ENCODE measurements at places on chromosomes 1 and 21. TPM values are rescaled to one million over a fixed set of nuclear protein-coding genes. Genes with fewer than 3 reads are reported as not detected.

DNA sequence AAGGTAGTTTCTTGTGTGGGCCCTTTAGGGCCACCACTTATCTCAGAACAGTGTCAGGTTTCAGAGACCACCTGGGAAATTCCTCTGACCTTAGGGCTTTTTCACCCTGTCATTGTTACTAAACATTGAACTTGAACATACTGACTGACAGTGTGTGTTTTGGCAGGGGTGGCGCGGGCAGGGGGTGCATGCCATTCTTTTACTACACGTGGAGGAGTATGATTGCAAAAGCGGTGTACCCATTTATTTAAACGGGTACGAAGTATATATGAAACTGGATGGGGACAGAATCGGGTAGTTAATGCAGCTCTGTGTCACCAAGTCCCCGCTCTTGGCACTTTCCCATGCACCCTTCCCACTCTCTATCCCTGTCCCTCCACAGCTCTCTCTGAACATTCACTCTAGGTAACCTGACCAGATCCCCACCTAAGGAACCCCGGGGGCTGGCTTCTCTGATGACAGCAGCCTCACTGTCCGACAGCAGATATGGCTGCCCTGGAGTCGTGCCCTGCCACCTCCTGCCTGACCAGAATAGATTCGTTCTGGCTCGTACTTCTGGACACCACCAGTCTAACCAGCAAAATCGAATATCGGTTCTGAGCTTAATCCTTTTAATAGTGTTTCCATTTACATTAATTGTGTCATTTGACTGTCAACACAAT lies 51.3 kb downstream of the NFASC start:
- H3K27ac ChIP-seq = peak overlapping the region; percentile 24
- DNase-seq = no peak
- H3K27me3 ChIP-seq = no peaks in the 10 kb centered on the region
- H3K4me3 ChIP-seq = no peak overlapping the region

- H3K36me3 ChIP-seq = no peaks in the 10 kb centered on the region
- H3K27me3 ChIP-seq = no peaks in the 10 kb centered on the region
- H3K27ac ChIP-seq = peak overlapping the region; percentile 72
- no peak overlapping the region for H3K4me3 ChIP-seq
Observed at GRCh38 chr1:55037733-55038551, 1.4 kb upstream of the PCSK9 start.

The CD5L gene
- total RNA-seq = not detected

The OLFM3 gene
- not detected for total RNA-seq

The CD48 gene
- total RNA-seq = not detected

DNA sequence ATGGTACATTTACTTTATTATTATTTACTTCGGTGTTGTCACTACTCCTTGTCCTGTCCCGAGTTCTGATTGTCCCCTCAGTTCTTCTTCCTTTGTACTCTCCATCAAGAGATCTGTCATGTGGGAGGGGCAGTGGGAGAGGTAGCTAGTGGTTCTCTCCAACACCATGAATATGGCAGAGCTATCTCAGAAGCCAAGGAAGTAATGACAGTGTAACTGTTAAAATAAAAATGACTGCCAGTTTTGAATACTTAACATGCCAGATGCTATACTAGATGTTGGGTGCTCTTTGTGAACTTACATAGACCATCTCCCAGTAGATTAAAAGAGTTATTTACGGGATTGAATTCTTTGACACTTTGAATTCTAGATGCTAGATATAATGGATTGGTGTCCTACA lies 28.6 kb downstream of the IVNS1ABP start:
- H3K4me3 ChIP-seq = no peak overlapping the region
- no peaks in the 10 kb centered on the region for H3K36me3 ChIP-seq
- H3K27me3 ChIP-seq = no peaks in the 10 kb centered on the region

GRCh38 chr1:29961293-29962059 lies 725.2 kb downstream of the PTPRU start:
- H3K27me3 ChIP-seq = no peaks in the 10 kb centered on the region
- no peaks in the 10 kb centered on the region for H3K4me1 ChIP-seq
- no peak overlapping the region for H3K4me3 ChIP-seq
- no peak for DNase-seq

DNA sequence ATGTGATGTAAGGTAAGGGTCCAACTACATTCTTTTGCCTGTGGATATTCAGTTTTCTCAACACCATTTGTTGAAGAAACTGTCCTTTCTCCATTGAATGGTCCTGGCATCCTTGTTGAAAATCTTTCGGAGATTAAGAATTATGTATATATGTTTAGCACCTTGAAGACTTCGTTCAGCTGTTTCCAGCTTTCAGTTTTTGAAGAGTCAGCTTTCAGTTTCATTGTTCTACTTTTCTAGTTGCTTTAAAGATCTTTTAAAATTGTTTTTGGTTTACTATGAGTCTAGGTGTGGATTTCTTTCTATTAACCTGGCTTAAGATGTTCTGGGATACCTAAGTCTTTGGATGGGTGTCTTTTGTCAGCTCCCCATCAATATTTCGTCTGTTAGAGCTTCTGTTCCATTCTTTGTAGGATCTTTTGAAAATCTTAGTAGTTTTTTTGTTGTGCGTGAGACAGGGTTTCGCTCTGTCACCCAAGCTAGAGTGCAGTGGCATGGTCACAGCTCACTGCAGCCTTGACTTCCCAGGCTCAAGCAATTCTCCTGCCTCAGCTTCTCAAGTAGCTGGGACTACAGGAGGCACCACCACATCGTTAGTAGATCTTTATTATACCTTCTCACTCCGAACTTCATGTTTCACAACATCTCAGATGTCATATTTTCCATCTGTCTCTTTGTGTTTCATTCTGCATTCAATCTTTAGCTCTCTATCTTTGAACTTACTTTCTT lies 353.5 kb upstream of the B3GALT2 start:
- H3K27ac ChIP-seq = no peak overlapping the region
- no peaks in the 10 kb centered on the region for H3K36me3 ChIP-seq
- H3K27me3 ChIP-seq = no peaks in the 10 kb centered on the region
- H3K4me3 ChIP-seq = no peak overlapping the region
- no peak for DNase-seq
- peaks cover 3% of the 10 kb centered on the region for H3K4me1 ChIP-seq

The SNRPE gene
- total RNA-seq = 264 TPM

The PKLR gene
- total RNA-seq = not detected

DNA sequence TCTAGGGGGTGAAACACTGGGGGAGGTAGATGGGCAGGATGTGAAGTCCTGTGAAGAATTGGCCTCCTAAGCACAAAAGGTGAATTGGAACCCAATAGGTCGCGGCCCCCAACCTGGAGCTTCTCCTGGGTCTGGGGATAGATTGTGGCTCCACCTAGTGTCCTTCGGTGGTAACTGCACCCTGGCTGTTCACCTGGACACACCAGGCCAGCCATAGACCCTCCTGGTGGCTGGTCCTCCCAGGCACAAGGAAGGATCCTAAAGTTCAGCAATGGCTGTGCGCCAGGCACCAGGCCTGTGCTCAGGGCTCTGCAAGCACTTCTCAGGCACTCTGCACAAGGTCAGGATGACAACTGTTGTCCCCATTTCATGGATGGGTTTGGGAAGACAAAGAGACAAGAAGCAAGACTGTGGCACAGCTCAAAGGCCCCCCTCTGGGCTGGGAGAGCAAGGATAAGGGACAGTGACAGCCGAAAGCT lies 13.5 kb downstream of the ESPN start:
- H3K4me3 ChIP-seq = no peak overlapping the region
- H3K27me3 ChIP-seq = no peaks in the 10 kb centered on the region

The HPCA gene
- total RNA-seq = 0.53 TPM

DNA sequence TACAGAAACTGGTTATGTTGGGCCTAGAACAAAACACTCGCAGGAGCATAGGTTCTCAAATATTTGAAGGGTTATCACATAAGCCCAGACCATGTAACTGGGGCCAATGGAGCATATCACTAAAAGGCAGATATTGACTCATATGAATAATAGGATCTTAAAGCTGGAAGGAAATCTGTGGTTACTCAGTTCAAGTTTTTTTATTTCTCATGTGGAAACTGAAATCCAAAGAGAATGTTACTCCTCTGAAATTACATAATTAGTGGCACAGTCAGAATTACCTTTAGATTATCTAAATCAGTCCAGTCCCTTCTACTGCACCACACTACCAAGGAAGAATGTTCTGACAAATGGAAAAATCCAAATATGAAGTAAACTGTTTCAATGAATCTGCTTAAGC lies 12.0 kb downstream of the SLAMF8 start:
- no peak overlapping the region for H3K4me3 ChIP-seq
- H3K27ac ChIP-seq = no peak overlapping the region
- DNase-seq = no peak
- H3K4me1 ChIP-seq = no peaks in the 10 kb centered on the region
- no peaks in the 10 kb centered on the region for H3K27me3 ChIP-seq

DNA sequence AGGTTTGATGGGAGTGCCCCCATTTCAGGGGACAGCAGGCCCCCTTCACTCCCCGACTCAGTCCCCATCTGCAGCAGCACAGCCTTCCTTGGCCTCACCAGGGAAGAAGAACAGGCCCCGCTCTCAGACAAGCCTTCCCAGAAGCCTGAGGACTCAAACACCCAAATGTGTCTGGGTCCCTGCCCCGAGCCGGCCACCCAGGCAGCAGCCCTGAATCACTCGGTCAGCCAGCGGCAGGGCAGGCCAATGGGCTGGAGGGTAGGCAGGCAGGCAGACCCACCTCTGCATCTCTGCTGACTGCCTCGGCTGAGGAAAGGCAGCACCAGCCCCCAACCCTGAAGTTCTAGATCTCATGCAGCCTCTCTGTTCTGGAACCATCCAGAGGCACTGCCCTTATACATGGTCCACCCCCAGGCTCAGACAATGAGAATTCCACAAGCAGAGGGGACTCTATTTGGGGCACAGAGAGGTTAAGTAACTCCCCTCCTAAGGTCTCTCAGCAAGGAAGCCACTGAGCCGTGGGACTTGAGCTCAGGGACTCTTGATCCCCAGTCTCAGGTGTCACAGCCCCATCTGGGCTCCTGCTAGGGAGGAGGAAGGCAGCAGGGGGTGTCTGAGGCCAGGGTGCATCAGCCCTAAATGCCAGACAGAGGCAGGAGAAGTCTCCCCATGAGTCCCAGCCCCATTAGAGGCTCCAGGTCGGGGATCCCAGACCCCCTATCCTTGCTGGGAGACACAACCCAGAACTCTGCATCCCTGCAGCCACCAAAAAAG lies 33.2 kb upstream of the RUNX3 start:
- no peaks in the 10 kb centered on the region for H3K36me3 ChIP-seq
- no peak overlapping the region for H3K4me3 ChIP-seq
- H3K4me1 ChIP-seq = no peaks in the 10 kb centered on the region
- DNase-seq = no peak
- H3K27ac ChIP-seq = no peak overlapping the region

- peak overlapping the region; percentile 49 for H3K27ac ChIP-seq
- DNase-seq = no peak
- H3K4me1 ChIP-seq = peaks cover 22% of the 10 kb centered on the region
- H3K4me3 ChIP-seq = no peak overlapping the region
Observed at GRCh38 chr1:18945401-18945849, 11.1 kb downstream of the IFFO2 start.

- H3K4me1 ChIP-seq = no peaks in the 10 kb centered on the region
- no peak for DNase-seq
- no peak overlapping the region for H3K4me3 ChIP-seq
- no peaks in the 10 kb centered on the region for H3K36me3 ChIP-seq
- no peak overlapping the region for H3K27ac ChIP-seq
Observed at GRCh38 chr1:9376430-9376829, 83.7 kb downstream of the SPSB1 start.

GRCh38 chr21:42239973-42240372 lies 21.0 kb downstream of the ABCG1 start:
- no peaks in the 10 kb centered on the region for H3K27me3 ChIP-seq
- no peaks in the 10 kb centered on the region for H3K36me3 ChIP-seq
- DNase-seq = no peak
- no peak overlapping the region for H3K4me3 ChIP-seq

DNA sequence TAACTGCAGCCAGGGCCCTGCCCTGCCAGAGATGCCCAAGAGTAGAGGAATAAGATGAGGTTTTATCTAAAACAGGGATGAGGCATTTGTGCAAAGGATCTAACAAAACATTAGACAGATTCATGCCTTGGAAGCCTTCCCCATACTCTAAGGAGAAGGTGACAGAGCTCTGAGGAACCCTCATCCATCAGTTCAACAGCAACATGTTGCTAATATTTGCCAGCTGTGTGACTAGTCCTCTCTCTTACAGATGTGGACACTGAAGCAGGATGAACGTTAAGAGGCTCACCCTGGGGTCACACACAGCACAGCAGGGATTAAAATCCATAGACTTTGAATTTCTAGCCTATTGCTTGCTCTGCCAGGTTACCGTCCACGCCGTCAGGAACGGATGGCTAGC lies 99.0 kb downstream of the ZBTB18 start:
- no peaks in the 10 kb centered on the region for H3K36me3 ChIP-seq
- no peak overlapping the region for H3K27ac ChIP-seq
- no peak for DNase-seq
- H3K4me3 ChIP-seq = no peak overlapping the region
- no peaks in the 10 kb centered on the region for H3K27me3 ChIP-seq
- no peaks in the 10 kb centered on the region for H3K4me1 ChIP-seq

GRCh38 chr21:42707207-42707830 lies 53.9 kb downstream of the PDE9A start:
- no peak for DNase-seq
- H3K27ac ChIP-seq = no peak overlapping the region
- H3K36me3 ChIP-seq = no peaks in the 10 kb centered on the region
- H3K4me3 ChIP-seq = no peak overlapping the region
- no peaks in the 10 kb centered on the region for H3K27me3 ChIP-seq
- no peaks in the 10 kb centered on the region for H3K4me1 ChIP-seq

GRCh38 chr1:58576325-58576726 lies 726 bp downstream of the TACSTD2 start:
- H3K4me1 ChIP-seq = peaks cover 7% of the 10 kb centered on the region
- H3K36me3 ChIP-seq = no peaks in the 10 kb centered on the region
- peak; percentile 41 for DNase-seq

DNA sequence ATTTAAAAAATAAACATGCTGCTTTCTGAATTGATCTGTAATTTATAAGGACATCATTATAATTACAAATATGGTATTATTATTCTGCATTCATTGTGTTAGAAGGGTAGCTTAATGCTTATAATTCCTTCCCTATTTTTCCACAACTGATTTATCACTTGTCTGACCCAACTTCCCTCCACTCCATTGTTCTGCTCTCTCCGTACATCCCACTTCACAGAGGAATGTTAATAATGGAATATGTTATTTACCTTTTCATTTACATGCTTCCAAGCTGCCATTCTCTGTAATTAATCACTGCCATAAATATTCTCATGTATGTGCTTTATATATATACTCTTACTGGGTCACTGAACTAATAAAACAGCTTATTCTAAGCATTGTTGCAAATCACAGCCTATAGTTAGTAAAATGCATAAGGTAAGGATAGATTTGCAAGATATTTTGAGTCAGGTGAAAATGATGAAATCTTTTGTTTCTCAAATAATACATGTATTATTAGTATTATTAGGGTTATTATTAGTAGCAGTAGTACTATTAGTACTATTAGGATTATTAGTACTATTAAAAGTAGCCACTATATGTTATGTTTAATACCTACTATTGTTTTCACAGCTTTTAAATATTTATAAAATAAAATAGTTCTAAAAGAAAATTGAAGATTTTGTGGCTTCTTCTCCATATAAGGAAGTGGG lies 70.6 kb upstream of the NEK7 start:
- H3K4me3 ChIP-seq = no peak overlapping the region
- H3K27me3 ChIP-seq = no peaks in the 10 kb centered on the region
- no peaks in the 10 kb centered on the region for H3K36me3 ChIP-seq

Measured in Caco-2 (cell line).